ENCODE measurements at places on chromosomes 12 and 14.
A peak's percentile ranks its signal among the peaks of the same experiment; 100 is the strongest.

GRCh38 chr14:90743425-90743824 is 72.8 kb downstream of the TTC7B start:
- DNase-seq: no peak

DNA sequence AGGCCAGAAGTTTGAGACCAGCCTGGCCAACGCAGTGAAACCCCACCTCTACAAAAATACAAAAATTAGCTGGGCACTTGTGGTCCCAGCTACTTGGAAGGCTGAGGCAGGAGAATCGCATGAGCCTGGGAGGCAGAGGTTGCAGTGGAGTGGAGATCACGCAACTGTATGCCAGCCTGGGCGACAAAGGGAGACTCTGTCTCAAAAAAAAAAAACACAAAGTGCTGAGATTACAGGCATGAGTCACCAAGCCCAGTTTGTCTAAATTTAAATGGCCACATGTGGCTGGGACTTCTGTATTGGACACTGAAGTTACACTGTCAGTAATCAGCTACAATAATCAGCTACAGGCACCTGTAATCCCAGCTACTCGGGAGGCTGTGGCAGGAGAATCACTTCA is 100.9 kb upstream of the AEBP2 start:
- DNase-seq: peak; percentile 1

GRCh38 chr14:64720131-64720576 is 15.9 kb downstream of the PLEKHG3 start:
- DNase-seq: peak; percentile 91

GRCh38 chr14:82905762-82906161 is 1372.1 kb upstream of the SEL1L start:
- no peak for DNase-seq

DNA sequence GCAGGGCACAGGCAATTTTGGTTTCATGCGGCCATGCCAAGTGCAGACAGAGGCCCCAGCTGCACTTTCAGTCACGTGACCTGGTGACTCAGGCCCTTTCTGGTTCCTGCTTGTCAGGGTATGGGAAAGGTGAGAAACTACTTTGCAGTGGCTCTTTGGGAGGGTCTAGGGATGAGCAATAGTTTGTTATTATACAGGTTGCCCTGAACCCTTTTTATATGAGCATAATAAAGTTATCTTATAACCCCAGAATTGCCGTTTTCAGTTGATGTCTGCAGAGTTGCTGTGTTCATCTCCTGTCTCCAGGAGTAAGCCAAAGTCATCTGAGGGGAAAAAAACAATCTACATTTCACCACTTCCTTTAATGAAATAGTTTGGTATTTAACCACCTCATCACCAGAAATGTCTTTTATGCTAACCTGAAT is 30.9 kb upstream of the EMP1 start:
- peak; percentile 72 for DNase-seq

- DNase-seq: no peak
Observed at GRCh38 chr12:100724071-100724470, 70.5 kb upstream of the ANO4 start.

GRCh38 chr12:51437431-51437830 is 12.8 kb downstream of the SLC4A8 start:
- DNase-seq: no peak

DNA sequence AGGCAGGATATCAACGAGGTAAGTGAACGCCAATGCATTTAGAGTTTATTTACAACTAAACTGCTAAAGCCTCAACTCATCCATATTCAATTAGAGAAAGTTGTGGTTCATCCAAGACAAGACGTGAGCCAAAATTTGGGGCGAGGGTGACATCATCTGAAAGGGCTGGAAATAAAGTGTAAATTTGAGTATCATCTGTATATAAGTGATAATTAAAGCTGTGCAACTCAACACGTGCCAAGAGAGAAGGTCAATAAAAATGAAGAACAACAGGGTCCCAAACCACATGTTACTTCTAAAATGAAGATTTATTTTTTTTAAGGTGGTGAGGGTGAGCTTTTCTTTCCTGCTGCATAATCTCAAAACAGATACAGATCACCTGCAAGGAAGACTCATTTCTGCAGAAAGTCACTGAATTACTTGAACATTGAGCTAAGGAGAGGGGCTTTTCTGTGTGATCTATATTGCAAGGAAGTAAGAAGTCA is 203.6 kb downstream of the EFCAB11 start:
- DNase-seq: no peak

GRCh38 chr14:70897464-70897863 is 9.8 kb upstream of the PCNX1 start:
- no peak for DNase-seq

GRCh38 chr14:90853116-90853515 is 36.9 kb upstream of the TTC7B start:
- DNase-seq: no peak

DNA sequence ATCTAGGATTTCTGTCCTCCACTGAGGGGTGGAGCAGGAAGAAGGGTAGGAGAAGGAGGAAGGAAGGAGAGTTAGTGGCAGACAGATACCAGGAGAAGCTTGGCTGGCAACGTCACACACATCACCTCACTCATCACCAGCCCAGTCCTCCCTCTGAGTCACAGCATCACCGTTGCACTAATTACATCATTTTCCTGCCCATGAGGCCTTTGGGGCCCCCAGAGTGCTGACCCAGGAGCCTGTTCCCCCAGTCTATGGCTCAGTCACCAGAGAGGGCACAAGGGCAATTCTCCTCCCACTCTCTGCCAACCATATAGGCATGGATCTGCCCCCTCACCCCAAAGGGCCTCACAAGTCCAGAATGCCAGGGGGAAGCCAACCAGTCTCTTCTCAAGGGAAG is 4.6 kb downstream of the RND1 start:
- DNase-seq: peak; percentile 38

GRCh38 chr12:32535288-32535999 is 136.1 kb downstream of the FGD4 start:
- DNase-seq: peak; percentile 55

- no peak for DNase-seq
Observed at GRCh38 chr12:115174920-115175319, 490.9 kb upstream of the TBX3 start.

- DNase-seq: peak; percentile 11
Observed at GRCh38 chr14:85934886-85935254, 404.9 kb downstream of the FLRT2 start.

- peak; percentile 53 for DNase-seq
Observed at GRCh38 chr12:69569236-69569635, 16.0 kb upstream of the CCT2 start.

DNA sequence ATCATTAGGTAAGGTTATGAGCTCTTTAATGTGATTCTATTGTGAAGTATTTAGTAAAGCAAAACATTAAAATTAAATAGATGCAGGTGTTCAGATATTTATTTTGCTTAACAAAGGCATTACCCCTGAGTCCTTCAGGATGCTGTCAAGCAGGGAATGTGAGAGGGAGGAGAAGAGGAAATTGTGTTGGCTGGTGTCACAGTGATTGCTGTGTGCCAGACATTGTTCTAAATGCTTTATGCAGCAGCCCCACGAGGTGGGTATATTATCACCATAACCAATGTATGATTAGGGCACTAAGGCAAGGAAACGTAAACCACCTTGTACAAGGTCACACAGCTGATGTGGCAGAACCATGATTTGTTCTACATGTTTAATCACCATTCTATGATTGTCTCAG is 80.1 kb downstream of the STAB2 start:
- no peak for DNase-seq

DNA sequence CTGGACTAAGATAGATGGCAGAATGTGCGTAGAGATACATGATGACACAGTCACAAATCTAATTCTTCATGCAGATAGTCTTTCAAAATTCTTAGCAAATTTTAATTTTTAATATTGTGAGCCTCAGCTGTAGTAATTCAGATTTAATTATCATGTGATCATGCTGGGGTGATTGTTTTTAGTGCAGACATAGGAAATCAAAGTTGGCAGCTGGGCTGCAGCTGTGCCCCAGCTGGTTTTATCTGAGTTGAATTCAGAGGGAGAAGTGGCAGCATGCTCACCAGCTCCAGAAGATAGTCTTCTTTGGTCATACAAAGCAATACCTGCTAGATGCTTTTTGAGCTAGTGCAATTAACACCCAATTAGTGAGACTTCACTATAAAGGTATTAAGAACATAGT is 292.9 kb downstream of the RAD51B start:
- no peak for DNase-seq

DNA sequence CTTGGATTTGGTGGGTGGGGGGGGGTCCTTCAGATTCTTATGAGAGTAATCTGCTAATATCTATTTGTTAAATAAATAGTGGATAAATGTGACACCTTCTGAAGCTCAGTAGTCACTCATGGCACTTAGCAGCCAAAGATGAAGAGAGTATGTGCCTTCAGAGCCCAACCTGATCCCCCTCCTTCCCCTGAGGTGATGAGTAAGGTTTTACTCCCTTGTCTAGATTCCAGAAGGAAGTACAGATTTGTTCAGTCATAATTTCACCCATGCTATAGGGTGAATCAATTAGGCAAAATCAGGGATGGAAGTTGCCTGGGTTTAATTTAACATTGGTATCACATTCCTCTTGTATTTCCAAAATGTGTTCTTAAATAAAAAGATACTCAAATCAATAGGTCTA is 340.3 kb upstream of the ATP2B1 start:
- DNase-seq: no peak

GRCh38 chr14:80669426-80669825 is 272.1 kb downstream of the CEP128 start:
- DNase-seq: no peak

GRCh38 chr14:24078146-24078545 is 6.8 kb downstream of the CPNE6 start:
- no peak for DNase-seq

- DNase-seq: no peak
Observed at GRCh38 chr14:75268633-75269550, 9.7 kb upstream of the FOS start.

- DNase-seq: no peak
Observed at GRCh38 chr12:76152181-76152807, 67.8 kb upstream of the NAP1L1 start.

DNA sequence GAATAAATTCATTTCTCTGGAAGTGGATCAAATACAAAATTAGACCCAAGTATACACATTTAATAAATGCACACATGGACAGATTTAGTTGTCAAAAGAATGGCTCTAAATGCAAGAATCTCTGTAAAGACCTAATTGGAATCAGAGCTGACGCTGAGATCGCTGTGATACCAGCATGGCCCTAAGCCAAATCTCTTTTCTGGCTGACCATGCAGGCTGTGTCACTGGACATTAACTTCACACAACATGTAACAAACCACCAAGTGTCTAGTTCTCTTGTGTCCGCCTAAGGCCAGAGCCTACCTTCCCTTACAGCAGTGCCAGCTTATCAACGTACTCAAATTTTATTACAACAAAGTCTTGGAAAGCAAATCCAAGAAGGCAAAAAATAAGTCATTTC is 127.5 kb downstream of the MED13L start:
- DNase-seq: no peak

GRCh38 chr14:61438497-61438859 is 117.1 kb downstream of the PRKCH start:
- no peak for DNase-seq

DNA sequence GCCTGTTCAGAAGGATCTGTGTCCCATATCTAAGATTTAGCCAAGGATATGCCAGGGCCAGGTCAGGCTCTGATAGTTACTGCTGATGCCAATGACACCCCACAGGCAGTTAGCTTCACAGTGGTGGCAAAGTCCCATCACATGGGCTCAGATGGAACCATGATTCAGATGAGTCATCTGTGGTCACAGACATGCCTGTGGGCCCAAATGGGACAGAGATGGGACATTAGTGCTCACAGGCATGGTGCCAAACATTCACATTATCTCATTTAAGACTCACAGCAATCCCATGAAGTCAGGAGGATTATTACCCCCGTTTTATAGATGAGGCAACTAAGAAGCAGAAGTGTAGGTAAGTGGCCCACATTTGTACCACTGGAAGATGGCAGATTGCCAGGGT is 207.8 kb downstream of the DPF3 start:
- peak; percentile 34 for DNase-seq

DNA sequence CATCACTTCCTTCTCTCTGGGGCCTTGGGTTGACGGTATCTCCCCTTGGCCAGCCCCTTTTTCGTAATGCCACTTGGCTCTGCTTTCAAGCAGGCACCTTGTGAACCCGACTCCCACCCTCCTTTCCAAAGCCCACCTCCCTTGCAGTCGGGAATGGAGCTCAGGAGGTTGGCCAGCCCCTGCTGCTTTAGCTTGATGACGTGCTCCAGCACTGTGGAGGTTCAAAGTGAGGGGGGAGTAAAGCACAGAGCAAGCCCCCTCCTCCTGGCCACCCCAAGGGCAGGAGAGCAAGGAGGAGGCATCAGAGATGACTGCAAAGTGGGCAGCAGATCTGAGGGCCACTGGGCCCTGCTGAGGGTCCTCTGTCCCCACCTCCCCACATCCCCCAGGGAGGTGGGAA is 103.4 kb downstream of the ZFP36L1 start:
- DNase-seq: no peak

DNA sequence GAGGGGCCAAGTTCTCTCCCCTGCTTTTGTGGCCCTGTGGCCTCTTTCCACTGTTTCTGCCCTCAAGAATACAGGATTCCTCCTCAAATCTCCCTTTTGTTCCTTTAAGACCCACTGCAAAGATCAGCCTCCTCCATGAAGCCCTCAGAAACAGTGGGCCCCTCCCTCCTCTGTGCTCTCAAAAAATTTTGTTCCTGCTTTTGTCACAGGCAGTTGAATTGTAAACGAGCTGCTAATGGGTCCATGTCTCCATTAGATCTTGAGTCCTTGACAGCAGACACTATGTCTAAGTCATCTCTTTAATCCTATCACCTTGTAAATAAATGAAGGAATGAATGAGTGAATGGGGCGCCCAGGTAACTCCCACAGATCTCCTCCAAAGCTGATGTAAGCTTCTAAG is 175.2 kb downstream of the ESRRB start:
- no peak for DNase-seq

DNA sequence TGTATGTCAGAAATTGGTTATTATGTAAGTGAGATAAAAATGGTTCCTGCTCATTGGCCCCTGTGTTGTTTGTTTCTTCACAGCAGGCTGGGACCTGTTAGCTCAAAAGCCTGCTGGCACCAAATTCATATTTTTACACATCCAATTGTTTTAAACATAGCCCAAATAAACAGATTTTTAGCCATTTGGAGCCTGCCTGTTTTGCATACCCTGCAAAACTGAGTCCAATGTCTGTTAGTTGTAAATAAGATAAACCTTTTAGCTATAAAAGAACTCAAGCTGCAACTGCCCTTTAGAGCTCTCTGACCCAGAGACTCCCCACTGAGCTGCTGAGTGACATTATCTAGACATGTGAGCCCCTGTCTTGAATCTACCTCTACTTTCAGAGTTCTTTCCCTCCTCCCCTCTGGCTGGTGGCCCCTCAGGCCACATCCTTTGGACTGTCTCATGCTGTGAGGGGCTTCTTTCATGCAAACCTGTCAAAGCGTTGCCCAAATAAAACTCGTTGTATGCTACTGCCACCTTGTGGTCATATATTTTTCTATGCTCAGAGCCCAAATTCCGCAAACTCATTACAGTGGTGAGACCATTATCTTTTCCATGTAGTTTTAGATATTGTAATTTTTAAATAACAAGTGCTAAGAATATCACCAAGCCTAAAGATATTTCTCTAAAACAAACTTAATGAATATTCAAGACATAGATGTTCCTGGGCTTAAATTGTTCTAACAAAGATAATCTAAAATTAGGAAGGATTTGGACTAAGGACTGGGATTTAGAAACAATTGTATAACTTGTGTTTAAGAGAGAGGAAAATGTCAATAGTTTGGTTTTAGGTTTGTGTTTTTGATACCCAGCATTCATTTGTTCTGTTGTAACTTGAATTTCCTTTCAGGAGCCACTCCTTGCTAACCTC is 337.9 kb downstream of the AACS start:
- DNase-seq: no peak

Measured in A172 (cell line).